ENCODE measurements at places on chromosomes 2 and 18. TPM values are rescaled to one million over a fixed set of nuclear protein-coding genes. Genes with fewer than 3 reads are reported as not detected.

Gene PARD6G
- 2.4 TPM for polyA plus RNA-seq

Gene FOXD4L1
- polyA plus RNA-seq: 5.0 TPM

Gene C2orf80
- polyA plus RNA-seq: not detected

Gene RGPD3
- polyA plus RNA-seq: 0.13 TPM

Gene STK39
- polyA plus RNA-seq: 6.0 TPM

Gene ABHD1
- 6.0 TPM for polyA plus RNA-seq

Gene PROM2
- polyA plus RNA-seq: 1.7 TPM

Gene FBXO15
- 2.5 TPM for polyA plus RNA-seq

Gene INSIG2
- 5.1 TPM for polyA plus RNA-seq

Gene PSTPIP2
- 6.6 TPM for polyA plus RNA-seq

Gene FBXO41
- polyA plus RNA-seq: 1.8 TPM

Gene CYP27A1
- polyA plus RNA-seq: 29.1 TPM

Gene DDX18
- 69.3 TPM for polyA plus RNA-seq

Gene VWC2L
- not detected for polyA plus RNA-seq

Gene MAIP1
- 6.8 TPM for polyA plus RNA-seq

Gene RESP18
- not detected for polyA plus RNA-seq

Gene ANKRD53
- 5.1 TPM for polyA plus RNA-seq

Gene PLCD4
- 23.2 TPM for polyA plus RNA-seq

Gene GBX2
- polyA plus RNA-seq: not detected

Gene PSD4
- polyA plus RNA-seq: 60.2 TPM

Gene DCDC2C
- 0.18 TPM for polyA plus RNA-seq

Gene CXCR1
- polyA plus RNA-seq: 0.20 TPM

Gene DSG1
- not detected for polyA plus RNA-seq

Gene SLC23A3
- polyA plus RNA-seq: 0.11 TPM

Gene PCGF1
- polyA plus RNA-seq: 38.3 TPM

Gene CYRIA
- 12.4 TPM for polyA plus RNA-seq

Gene KLHL41
- 0.18 TPM for polyA plus RNA-seq

Gene AFF3
- 1.1 TPM for polyA plus RNA-seq

Gene HK2
- polyA plus RNA-seq: 2.2 TPM

Gene PRR30
- not detected for polyA plus RNA-seq

Gene TYMS
- polyA plus RNA-seq: 0.32 TPM

Gene CNGA3
- 0.07 TPM for polyA plus RNA-seq

Gene ASPRV1
- 3.5 TPM for polyA plus RNA-seq

Gene SFTPB
- not detected for polyA plus RNA-seq

Gene AMER3
- polyA plus RNA-seq: 1.2 TPM

Gene POTEI
- not detected for polyA plus RNA-seq

Gene SH3BP4
- polyA plus RNA-seq: 10.6 TPM

Gene AKAIN1
- 0.61 TPM for polyA plus RNA-seq

Gene ANKRD44
- polyA plus RNA-seq: 3.8 TPM

Gene HOXD11
- polyA plus RNA-seq: not detected

Gene OSBPL6
- polyA plus RNA-seq: 1.2 TPM

Gene ACMSD
- not detected for polyA plus RNA-seq

Gene ZNF532
- polyA plus RNA-seq: 17.3 TPM

Gene KCTD1
- polyA plus RNA-seq: 14.9 TPM

Gene MARCHF4
- polyA plus RNA-seq: 0.97 TPM

Gene IL36RN
- polyA plus RNA-seq: not detected

Data from adrenal gland (tissue), 19 donors.